ENCODE measurements at places on chromosomes 5 and 9. TPM values are rescaled to one million over a fixed set of nuclear protein-coding genes. Genes with fewer than 3 reads are reported as not detected.

DNA sequence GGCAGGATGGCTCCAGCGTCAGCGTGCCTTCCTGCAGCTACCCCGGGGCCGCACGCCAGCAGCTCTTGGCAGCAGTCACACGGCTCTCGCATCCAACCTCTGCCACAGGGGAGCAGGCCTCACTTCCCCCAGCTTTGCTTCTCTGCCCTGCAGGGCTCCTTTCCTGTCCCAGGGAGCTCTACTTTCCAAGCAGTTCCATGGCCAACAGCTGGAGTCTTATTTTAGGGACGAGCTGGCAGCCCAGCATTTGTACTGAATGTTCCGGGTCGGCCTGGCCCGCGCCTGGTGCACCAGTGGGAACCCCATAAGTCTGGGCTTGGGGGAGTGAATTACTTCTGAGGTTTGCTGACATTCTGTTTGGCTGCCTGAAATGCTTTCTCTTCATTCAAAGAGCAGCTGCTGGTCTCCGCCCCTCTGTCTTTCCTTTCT, 34.6 kb downstream of the GADD45G start:
- H3K36me3 ChIP-seq, result no peaks in the 10 kb centered on the region
- no peak overlapping the region for H3K4me3 ChIP-seq
- peaks cover 2% of the 10 kb centered on the region for H3K4me1 ChIP-seq

GRCh38 chr5:168472329-168472728, 13.9 kb upstream of the RARS1 start:
- DNase-seq, result no peak
- no peak overlapping the region for H3K4me3 ChIP-seq
- H3K36me3 ChIP-seq, result no peaks in the 10 kb centered on the region
- H3K4me1 ChIP-seq, result no peaks in the 10 kb centered on the region
- H3K27ac ChIP-seq, result no peak overlapping the region

DNA sequence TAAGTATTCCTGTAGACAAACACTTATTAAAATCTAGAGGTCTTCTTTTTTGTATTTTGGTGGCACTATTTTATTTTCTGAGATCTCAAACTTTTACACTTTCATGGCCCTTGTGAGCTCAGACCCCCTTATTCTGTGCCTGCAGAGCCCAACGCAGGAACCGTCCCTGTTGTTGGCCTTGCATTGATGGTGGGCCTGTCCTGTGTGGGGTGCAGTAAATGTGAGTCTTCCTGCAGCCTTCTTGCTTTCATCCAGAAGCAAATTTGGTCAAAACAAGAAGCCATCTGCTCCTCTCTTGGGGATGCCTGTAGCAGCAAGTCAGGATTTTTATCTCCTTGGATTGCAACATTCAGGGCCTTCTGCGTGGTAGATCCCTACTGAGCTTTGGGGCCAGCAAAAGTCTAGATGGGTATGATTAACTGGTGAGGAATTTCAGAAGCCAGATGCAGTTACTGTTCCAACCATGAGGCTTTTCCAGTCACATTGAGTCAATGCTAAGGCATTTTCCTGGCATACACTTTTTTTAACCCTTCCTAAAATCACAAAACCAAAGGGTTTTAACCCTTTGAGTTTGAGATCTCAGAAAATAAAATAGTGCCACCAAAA, 31.7 kb downstream of the BASP1 start:
- H3K27me3 ChIP-seq, result no peaks in the 10 kb centered on the region
- peak; percentile 54 for DNase-seq
- no peak overlapping the region for H3K27ac ChIP-seq
- no peaks in the 10 kb centered on the region for H3K36me3 ChIP-seq
- peaks cover 3% of the 10 kb centered on the region for H3K4me1 ChIP-seq

DNA sequence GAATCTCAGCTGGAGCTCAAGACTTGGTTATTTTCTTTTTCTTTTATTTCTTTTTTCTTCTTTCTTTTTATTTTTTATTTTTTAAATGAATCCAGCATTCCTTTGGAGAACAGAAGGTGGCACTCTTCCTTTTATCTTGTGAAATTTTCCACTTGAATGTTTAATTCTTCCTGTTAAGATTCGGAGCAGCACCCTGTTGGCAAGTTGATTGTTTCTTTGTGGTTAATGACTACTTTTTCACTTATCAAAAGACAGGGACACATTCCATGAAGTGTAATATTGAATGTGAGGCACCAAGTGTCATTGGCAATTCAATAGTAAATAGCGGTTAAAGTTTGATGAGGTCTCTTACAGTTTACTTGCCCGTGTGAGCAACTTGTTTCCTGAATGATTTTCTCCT, 240.5 kb upstream of the CHD1 start:
- H3K36me3 ChIP-seq, result no peaks in the 10 kb centered on the region
- DNase-seq, result no peak
- no peaks in the 10 kb centered on the region for H3K4me1 ChIP-seq
- H3K27ac ChIP-seq, result no peak overlapping the region
- no peak overlapping the region for H3K4me3 ChIP-seq

DNA sequence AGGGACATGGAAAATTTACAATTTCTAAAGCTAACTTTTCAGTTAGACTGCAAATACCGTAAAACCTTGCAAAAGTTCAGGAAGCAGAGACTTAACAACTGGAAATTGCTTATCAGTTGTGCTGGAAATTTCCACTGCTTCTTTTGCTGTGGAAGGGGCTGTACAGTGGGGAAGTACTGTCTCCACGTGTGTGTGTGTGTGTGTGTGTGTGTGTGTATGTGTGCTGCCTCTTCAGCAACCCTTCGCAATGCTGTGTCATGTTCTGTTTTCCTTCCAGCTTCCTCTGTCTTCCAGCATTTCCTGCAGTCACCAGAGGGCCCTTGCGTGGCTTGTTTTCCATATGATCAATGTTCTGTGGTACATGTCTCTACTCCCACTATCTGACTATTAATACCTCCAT, 87.5 kb upstream of the RANBP3L start:
- no peaks in the 10 kb centered on the region for H3K4me1 ChIP-seq
- peak; percentile 51 for DNase-seq
- no peaks in the 10 kb centered on the region for H3K36me3 ChIP-seq
- no peak overlapping the region for H3K27ac ChIP-seq
- no peaks in the 10 kb centered on the region for H3K27me3 ChIP-seq

GRCh38 chr5:144333336-144333920, 162.8 kb downstream of the KCTD16 start:
- H3K27ac ChIP-seq, result no peak overlapping the region
- no peak overlapping the region for H3K4me3 ChIP-seq
- no peaks in the 10 kb centered on the region for H3K27me3 ChIP-seq
- no peaks in the 10 kb centered on the region for H3K36me3 ChIP-seq
- no peak for DNase-seq

DNA sequence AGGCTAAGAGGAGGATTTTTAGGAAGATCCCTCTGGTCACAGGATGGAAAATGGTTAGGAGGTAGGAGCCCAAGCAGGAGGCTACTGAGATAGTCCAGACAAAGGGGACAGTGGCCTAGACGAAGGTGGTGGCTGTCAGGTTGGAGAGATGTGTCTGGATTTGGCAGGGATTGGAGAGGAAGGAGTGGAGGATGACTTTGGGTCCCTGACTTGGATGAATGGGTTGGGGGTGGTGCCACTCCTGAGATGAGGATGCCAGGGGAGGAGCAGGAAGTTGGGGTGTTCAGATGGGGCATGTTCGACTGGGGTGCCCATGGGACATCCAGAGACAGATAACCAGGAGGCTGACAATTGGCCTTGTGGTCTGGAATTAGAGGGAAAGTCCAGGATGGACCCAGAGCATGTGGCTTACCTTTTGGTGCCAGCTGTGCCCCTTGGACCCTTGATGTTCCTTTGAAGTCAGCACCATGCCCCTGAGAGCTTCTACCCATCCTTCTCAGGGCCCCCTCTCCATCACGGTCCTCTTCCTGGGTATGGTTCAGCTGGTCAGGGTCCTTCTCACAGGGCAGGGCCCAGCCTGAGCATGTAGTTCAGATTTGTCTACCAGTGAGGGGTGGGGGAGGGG, 15.1 kb upstream of the IGFBPL1 start:
- no peaks in the 10 kb centered on the region for H3K4me1 ChIP-seq
- H3K27ac ChIP-seq, result no peak overlapping the region
- H3K36me3 ChIP-seq, result no peaks in the 10 kb centered on the region

GRCh38 chr5:171314728-171315385, 5.8 kb downstream of the TLX3 start:
- no peaks in the 10 kb centered on the region for H3K4me1 ChIP-seq
- no peak overlapping the region for H3K4me3 ChIP-seq
- H3K27ac ChIP-seq, result no peak overlapping the region
- no peaks in the 10 kb centered on the region for H3K36me3 ChIP-seq
- DNase-seq, result no peak

DNA sequence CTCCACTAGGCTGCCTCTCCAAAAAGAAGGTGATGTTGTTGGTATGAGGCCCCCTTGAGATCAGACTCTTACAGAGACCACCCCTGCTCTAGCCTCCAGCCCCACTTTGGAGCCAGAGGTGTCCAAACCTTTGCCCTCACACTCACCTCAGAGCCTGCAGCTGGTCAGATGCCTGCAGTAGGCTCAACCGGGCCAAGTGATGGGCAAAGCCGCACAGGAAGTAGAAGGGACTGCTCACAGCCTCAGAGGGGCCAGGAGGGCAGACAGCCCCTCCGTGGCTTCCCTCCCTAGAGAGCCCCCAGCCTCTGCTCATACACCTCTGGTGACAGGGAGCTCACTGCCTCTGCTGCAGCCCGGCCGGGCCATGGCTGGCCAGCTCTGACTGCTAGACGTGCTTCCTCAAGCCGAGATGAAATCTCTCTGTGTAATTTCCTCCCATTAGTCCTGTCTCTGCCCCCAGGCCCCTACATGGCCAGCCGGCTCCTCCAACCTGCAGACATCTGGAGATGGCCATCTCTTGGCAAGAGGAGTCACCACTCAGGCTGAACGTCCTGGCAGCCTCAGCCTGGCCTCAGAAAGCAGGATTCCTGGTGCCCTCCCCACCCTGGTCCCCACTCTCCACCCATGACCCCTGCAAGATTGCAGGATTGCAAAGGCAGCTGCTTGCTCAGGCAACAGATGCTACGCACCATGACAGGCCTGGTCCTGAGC, 7.3 kb upstream of the TCF7 start:
- no peaks in the 10 kb centered on the region for H3K27me3 ChIP-seq
- no peak overlapping the region for H3K27ac ChIP-seq
- DNase-seq, result no peak
- H3K4me1 ChIP-seq, result no peaks in the 10 kb centered on the region

- H3K4me3 ChIP-seq, result no peak overlapping the region
- no peaks in the 10 kb centered on the region for H3K27me3 ChIP-seq
- DNase-seq, result no peak
- H3K27ac ChIP-seq, result no peak overlapping the region
Measured at GRCh38 chr9:113805486-113806132, 70.5 kb upstream of the ZNF618 start.

GRCh38 chr5:55603922-55604321, 69.2 kb upstream of the PLPP1 start:
- no peaks in the 10 kb centered on the region for H3K27me3 ChIP-seq
- no peak for DNase-seq
- H3K4me3 ChIP-seq, result no peak overlapping the region
- H3K4me1 ChIP-seq, result peaks cover 17% of the 10 kb centered on the region

- no peaks in the 10 kb centered on the region for H3K27me3 ChIP-seq
- H3K36me3 ChIP-seq, result no peaks in the 10 kb centered on the region
- no peak overlapping the region for H3K4me3 ChIP-seq
- H3K27ac ChIP-seq, result no peak overlapping the region
Measured at GRCh38 chr9:111613436-111614040, 14.1 kb upstream of the PTGR1 start.

- H3K27me3 ChIP-seq, result no peaks in the 10 kb centered on the region
- H3K4me1 ChIP-seq, result peaks cover 2% of the 10 kb centered on the region
- no peaks in the 10 kb centered on the region for H3K36me3 ChIP-seq
- no peak overlapping the region for H3K4me3 ChIP-seq
- H3K27ac ChIP-seq, result no peak overlapping the region
- DNase-seq, result no peak
Measured at GRCh38 chr5:142278627-142279026, 46.2 kb downstream of the SPRY4 start.

- no peak for DNase-seq
- H3K36me3 ChIP-seq, result no peaks in the 10 kb centered on the region
- no peak overlapping the region for H3K27ac ChIP-seq
Measured at GRCh38 chr5:180077594-180078284, 6.2 kb upstream of the RNF130 start.

GRCh38 chr5:74546796-74547195, 93.7 kb downstream of the ENC1 start:
- no peak for DNase-seq
- no peak overlapping the region for H3K4me3 ChIP-seq
- H3K4me1 ChIP-seq, result peaks cover 4% of the 10 kb centered on the region
- no peaks in the 10 kb centered on the region for H3K27me3 ChIP-seq

DNA sequence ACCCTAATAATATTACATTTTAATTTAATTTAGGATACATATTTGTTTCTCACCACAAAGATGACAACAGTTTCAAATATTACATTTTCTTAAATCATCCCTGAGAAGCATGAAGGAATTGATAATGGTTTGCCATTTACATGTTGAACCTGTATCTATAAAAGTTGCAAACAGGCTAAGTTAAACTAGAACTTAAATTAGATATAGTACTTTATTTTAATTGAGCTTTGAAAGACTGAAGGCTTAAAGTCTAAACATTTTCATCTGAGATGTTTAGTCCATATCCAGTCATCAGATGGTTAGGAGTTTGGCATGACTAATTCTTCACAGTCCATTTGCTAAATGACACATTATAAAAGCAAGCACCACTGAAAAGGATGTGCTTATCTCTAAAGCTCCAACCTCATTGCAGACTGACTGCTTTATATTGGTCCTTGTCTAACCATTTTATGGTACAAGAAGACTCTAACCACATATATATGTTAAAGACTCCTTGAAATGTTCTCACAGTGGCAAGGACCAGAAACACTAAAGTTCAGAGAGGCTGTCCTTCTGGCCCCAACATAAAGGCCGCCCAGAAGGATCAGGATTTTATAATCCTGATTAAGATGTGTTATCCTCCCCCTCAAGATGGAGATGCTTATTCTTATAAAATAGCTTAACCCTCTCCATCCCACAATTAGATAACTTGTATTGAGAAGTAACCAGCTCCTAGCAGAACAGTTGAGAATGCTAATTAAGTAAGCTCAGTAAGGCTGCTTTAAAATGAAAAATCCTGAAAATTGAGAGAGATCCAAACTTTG, 25.8 kb downstream of the WNT8A start:
- H3K36me3 ChIP-seq, result no peaks in the 10 kb centered on the region
- no peaks in the 10 kb centered on the region for H3K4me1 ChIP-seq
- H3K27ac ChIP-seq, result no peak overlapping the region
- H3K27me3 ChIP-seq, result no peaks in the 10 kb centered on the region
- DNase-seq, result no peak
- H3K4me3 ChIP-seq, result no peak overlapping the region

DNA sequence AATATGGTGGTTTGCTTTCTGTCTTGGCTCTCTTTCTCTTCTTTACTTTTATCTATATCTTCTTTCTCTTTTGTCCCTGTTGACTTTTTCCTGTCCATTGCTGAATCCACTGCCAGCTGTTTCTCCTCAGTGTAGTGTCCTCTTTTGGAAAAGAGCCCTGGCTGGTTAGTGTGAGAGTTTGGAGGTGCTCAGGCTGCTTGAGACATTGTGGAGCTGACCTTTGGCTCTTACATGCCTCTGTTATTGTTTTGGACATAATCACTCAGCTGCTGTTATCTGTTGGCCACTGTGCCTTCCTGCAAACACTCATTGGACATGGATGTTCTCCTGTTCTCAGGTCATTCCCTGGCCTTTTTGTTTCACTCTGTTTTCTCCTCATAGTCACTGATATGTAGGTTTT, 295.4 kb upstream of the RIOK2 start:
- no peak overlapping the region for H3K27ac ChIP-seq
- H3K4me1 ChIP-seq, result no peaks in the 10 kb centered on the region
- no peaks in the 10 kb centered on the region for H3K27me3 ChIP-seq
- no peak for DNase-seq

TAF11L5 gene
- not detected for total RNA-seq

C5orf47 gene
- not detected for total RNA-seq

ANKH gene
- 200 TPM for total RNA-seq

IFNE gene
- total RNA-seq, result not detected

NTNG2 gene
- 5.3 TPM for total RNA-seq

ALDOB gene
- total RNA-seq, result not detected

DCP2 gene
- 38.0 TPM for total RNA-seq

SIMC1 gene
- 13.7 TPM for total RNA-seq
